Astrocyte (in vitro differentiated cells and primary cell): ENCODE measurements at places on chromosomes 6 and 20. TPM values are rescaled to one million over a fixed set of nuclear protein-coding genes. Genes with fewer than 3 reads are reported as not detected.

RPP40 gene
- total RNA-seq = 11.6 and 16.6 TPM in 2 replicates

GRCh38 chr6:31723980-31724691 lies 963 bp downstream of the MPIG6B start:
- peaks cover 7% of the 10 kb centered on the region for H3K36me3 ChIP-seq
- peaks cover 7% of the 10 kb centered on the region for H3K4me1 ChIP-seq
- no peak overlapping the region for H3K4me3 ChIP-seq
- no peak for DNase-seq
- no peak overlapping the region for H3K27ac ChIP-seq
- no peaks in the 10 kb centered on the region for H3K27me3 ChIP-seq

DNA sequence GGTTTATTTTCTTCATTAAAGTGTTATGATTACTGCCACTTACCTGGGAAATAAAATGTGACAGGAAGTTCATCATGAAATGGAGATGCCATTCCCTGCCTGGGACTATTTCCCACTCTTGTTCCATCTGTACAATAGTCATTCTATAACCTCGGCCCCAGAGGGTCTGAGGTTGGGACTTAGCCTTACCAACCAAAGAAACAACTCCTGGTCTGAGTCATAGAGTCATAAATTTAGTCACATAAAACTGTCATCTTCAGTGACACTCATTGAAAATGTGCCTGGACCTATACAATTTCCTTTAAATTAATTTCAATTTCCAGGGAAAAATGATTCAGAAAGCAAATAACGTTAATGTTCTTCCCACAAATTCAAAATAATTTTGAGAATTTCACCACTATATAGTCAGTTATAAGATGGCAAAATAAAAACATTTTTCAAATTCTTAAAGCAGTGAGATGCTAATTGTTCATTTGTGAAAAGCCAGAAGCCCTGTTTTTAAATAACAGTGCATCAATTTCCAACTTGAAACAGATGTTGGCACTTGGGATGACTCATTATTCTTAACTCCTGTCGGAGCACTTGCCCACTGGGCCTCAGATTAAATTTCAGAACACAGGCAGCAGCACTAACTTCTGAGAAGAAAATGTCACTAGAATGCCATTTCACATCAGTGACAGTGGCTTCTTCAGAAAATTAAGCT lies 201.2 kb upstream of the SMLR1 start:
- DNase-seq = peak; percentile 74
- no peaks in the 10 kb centered on the region for H3K27me3 ChIP-seq
- H3K27ac ChIP-seq = no peak overlapping the region
- H3K4me3 ChIP-seq = no peak overlapping the region
- peaks cover 11% of the 10 kb centered on the region for H3K4me1 ChIP-seq
- H3K36me3 ChIP-seq = no peaks in the 10 kb centered on the region

GRCh38 chr6:136784271-136784664 lies 8.0 kb downstream of the MAP3K5 start:
- H3K27me3 ChIP-seq = no peaks in the 10 kb centered on the region
- no peaks in the 10 kb centered on the region for H3K36me3 ChIP-seq
- no peak overlapping the region for H3K27ac ChIP-seq
- no peak for DNase-seq
- no peak overlapping the region for H3K4me3 ChIP-seq

APCDD1L gene
- 16.4 and 23.3 TPM in 2 replicates for total RNA-seq

VIP gene
- 0.36 and 0.45 TPM in 2 replicates for total RNA-seq

ARFGEF3 gene
- total RNA-seq = 1.5 and 1.9 TPM in 2 replicates

OLIG3 gene
- 0.14 TPM in 1 of 2 replicates, not detected in the other for total RNA-seq

DNA sequence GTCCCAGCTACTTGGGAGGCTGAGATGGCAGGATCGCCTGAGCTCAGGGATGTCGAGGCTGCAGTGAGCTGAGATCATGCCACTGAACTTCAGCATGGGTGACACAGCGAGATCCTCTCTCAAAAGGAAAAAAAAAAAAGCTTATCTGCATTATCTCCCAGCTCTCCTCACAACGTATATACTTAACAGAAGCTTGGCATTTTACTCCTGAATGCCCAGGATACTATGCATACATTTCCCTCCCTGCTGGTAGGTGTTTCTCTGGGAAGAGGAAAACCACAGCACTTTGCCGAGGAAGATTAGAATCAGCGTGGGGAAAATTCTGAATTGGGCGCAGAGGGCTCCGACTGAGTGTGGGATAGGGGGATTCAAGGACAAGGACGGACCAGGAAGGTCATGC lies 800.6 kb downstream of the DHX35 start:
- no peaks in the 10 kb centered on the region for H3K27me3 ChIP-seq
- H3K27ac ChIP-seq = no peak overlapping the region
- no peaks in the 10 kb centered on the region for H3K36me3 ChIP-seq
- no peak for DNase-seq
- H3K4me1 ChIP-seq = no peaks in the 10 kb centered on the region
- H3K4me3 ChIP-seq = no peak overlapping the region

GRCh38 chr6:73732845-73733675 lies 37.1 kb downstream of the CD109 start:
- DNase-seq = peak; percentile 46
- H3K27me3 ChIP-seq = no peaks in the 10 kb centered on the region
- H3K27ac ChIP-seq = no peak overlapping the region
- H3K4me3 ChIP-seq = no peak overlapping the region
- no peaks in the 10 kb centered on the region for H3K4me1 ChIP-seq

DNA sequence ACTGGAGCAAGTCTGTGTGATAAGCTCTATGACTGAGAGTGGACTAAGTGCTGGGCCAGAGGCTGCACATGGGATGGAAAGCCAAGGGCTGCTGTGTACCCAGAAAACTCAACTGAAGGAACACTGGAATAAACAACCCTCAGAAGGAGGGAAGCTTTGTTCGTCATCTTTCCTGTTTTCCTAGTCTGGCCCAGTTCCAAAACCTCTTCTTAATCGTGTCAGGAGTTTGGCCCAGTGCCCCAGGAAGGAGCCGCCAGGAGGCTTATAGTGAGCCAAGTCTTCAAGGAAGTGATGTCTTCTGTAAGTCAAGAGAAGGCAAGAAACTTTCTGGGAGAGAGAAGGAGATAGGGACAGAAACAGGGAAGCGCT lies 23.3 kb upstream of the TOP1 start:
- peak; percentile 93 for DNase-seq
- peak overlapping the region; percentile 96 for H3K27ac ChIP-seq
- peaks cover 59% of the 10 kb centered on the region for H3K4me1 ChIP-seq
- no peaks in the 10 kb centered on the region for H3K27me3 ChIP-seq

DNA sequence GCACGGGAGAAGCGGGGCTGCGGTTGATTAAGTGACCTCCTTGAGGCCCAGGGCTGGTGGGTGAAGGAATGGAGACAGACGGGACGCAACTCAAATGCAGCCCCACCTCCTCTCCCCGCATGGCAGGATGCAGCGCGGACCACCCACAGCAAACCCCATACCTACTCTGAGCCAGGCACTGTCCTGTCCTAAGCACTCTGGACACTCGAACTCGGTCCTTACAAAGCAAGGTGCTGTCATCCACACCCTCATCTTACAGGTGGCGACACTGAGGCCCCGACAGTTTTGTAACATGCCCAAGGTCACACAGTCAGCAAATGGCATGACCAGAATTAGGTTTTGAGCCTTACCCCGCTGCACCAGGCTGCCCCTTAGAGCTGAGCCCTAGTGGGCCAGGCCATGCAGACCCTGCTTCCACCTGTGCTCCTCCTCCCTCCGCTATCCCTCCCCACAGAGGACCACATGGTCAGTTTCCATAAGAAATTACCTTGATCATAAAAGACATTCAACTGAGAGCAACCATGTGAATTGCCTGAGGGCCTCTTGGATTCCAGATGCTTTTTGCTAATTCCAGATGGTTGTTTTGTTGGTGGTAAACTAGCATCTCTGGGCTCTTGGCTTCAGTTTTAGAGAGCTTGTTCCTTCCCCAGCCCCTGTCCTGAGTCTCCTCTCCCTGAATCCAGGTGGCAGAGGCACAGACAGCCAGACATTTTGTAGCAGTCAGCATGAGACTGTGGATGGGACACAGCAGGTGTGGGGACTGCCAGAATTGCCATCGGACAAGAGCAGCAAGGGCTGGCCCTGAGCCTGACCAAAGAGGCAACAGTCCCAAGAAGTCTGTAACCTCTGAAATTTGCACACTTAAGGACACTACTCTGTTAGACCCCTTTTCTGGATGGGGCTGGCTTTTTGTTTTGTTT lies 171.9 kb upstream of the PMEPA1 start:
- peaks cover 3% of the 10 kb centered on the region for H3K4me1 ChIP-seq
- DNase-seq = no peak
- H3K4me3 ChIP-seq = no peak overlapping the region
- H3K27me3 ChIP-seq = peaks cover 23% of the 10 kb centered on the region
- no peak overlapping the region for H3K27ac ChIP-seq
- no peaks in the 10 kb centered on the region for H3K36me3 ChIP-seq

DNA sequence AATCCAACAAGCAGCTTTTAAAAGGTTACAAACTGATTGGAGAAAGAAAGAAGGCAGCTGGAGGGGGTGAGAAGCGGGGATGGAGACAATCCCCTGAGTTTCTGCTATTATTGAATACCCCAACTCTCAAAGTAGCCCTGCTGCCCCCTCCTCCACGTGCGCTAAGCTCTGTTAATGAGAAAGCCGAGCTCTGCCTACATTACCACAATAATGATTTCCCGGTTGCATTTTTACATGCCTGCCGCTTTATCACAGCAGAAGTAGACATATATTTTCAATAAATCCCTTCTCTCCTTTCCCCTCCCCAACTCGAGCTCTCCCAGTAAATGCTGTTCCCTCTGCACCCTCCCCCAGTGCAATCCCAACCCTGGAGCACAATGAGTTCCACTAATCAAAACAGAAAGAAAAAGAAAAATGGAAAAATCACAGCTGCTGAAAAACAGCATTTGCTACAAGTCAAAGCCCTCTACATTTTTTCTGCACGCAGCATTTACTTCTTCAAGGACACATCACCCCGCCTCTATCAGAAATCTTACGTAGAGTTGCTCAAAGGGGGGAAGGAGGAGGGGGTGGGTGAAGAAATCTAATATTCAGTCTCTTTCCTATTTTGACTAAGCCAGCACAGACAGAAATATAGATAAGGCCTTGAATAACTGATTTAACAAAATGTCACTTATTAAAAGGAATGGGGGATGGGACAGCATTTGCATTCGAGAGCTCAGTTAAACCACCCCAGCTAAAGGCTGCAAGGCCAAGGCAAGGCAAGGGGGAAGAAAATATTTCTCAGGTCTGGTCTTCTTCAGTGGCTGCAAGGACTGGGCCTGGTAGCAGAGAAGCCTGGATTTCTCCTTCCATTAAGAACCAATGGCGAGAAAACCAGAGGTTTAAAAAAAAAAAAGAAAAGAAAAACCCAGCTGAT lies 10.7 kb downstream of the TRERF1 start:
- peaks cover 17% of the 10 kb centered on the region for H3K4me1 ChIP-seq
- DNase-seq = peak; percentile 34
- no peaks in the 10 kb centered on the region for H3K36me3 ChIP-seq
